ENCODE measurements at places on chromosomes 3 and 15.
A peak's percentile ranks its signal among the peaks of the same experiment; 100 is the strongest.

GRCh38 chr15:91821458-91821857, 32.0 kb upstream of the SLCO3A1 start:
- no peak for DNase-seq

- DNase-seq, result no peak
These were observed 12.0 kb upstream of the GRIP2 start for GRCh38 chr3:14552041-14552648.

- no peak for DNase-seq
These were observed 21.9 kb downstream of the CEP19 start for GRCh38 chr3:196689941-196690660.

GRCh38 chr15:36632226-36632625, 52.8 kb downstream of the CDIN1 start:
- DNase-seq, result no peak

GRCh38 chr3:192514081-192514753, 213.1 kb downstream of the FGF12 start:
- DNase-seq, result no peak

DNA sequence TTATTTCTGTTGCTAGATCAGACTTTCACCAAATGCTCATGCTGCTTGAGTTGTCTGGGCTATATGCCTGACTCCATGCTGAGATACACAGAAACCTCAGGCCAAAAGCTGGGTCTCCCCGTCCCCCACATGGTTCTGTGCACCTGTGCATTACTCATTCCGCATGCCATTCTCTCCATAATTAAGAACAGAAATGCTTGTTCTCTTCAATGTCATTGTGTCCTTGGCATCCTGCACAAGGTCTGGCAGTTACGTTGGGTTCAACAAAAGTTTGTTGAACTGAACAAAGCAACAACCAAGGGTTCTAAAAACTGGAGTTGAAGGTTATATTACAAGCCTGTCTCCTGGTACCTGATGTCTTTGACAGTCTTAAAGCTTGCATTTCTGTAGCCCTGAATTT, 177.5 kb downstream of the FNDC3B start:
- no peak for DNase-seq

DNA sequence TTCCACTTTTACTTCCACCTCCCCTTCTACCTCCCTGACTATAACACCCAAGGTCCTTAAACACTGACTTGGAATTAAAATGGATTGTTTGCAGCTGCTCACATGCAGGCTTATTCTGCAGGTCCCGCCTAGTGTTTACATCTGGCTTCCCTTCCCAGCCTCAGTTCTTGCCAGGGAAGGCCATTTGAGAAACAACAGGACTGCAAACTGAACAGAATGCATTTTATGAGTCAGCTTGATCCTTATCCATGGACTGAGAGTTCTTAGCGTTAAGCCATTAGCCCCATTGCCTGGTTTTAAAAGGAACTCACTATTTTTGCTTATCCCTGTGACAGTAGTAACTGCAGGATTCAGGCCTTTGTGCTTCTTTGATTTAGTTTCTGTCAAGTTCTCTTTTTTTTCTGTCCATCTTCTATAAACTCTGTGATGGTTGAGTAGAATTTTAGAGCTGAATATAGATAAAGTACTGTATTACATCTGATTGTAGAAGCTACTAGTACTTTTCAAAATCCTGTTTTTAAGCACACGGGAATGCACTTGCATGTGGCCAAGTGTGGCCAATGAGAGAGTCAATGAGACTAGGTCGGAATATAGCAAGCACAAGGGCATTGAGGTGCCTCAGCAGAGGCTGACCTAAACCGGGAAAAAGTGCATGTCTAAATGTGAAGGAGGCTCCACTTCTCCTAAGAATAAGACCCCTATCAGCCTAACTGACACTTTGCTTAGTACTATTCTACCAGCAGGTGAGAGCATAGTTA, 106.4 kb downstream of the TUSC7 start:
- DNase-seq, result no peak

- DNase-seq, result peak; percentile 43
These were observed 25.9 kb downstream of the SMAD3 start for GRCh38 chr15:67091071-67091979.
